CD4-positive, alpha-beta T cell treated with Interleukin-15 for 4 hours (primary cell): ENCODE measurements at places on chromosomes 12 and 14.

- DNase-seq: no peak
These were observed 70.5 kb upstream of the FRMD6 start for GRCh38 chr14:51581017-51581881.

DNA sequence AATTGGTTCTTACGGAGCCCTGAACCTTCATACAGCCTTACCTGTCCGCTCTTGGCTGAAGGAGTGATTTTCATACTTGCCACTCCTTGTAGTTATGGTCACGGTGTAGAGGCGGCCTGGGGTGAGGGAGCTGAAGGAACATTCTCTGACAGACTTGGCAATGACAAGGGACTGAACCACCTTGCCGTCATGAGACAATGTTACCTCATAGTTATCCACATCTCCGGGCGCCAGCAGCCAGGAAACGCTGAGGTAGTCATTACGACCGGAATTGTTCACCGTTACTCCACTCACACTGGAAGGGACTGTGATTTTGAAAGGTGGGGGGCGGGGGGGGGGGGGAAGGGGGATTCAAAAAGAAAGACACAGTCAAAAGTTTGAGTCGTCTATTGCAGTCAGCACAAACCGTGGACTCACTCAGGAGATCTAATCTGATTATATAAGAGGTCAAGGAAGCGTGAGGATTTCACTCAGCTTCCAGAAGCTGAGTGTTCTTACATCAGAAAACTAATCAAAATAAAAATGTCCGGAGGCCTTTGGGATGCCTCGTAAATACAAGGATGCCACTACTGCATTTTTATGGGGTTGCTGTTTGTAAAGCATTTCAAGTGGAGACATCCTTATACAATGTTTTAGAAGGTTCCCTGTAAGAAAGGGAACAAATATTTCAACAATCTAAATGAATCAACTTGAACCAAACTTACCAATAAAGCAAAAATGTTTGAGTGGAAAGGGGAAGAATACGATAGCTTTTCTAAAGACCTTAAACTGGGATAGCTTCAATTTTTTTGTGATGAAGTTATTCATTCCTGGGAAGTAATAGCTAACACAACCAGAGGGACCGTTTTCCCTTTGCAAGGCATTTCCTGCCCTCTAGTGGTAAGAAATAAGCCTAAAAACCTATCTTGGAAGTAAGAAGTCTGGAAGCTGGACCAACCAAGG lies 60.6 kb downstream of the PTPRB start:
- DNase-seq: peak; percentile 48

GRCh38 chr12:40701756-40702155 lies 9.5 kb downstream of the CNTN1 start:
- DNase-seq: no peak

DNA sequence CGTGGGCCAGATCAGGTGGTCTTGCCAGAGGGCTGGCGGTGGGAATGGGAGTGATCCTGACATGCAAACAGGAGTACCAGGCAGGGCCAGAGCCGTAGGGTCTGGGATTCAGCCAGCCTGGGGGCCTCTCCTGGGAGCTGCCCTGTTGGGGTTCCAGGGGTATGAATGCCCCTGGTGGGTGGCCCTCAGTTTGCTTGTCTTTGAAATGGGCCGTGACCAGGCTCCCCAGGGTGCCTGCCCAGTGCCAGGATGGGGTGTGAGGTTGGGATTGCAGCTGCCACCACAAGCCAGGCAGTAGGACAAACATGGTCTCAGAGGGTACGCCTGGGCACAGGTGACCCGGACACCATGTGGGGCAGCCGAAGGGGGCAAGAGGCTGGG lies 168.8 kb downstream of the KIF26A start:
- DNase-seq: no peak

GRCh38 chr14:24947131-24947530 lies 102.8 kb downstream of the STXBP6 start:
- DNase-seq: no peak

GRCh38 chr12:63319936-63320633 lies 169.1 kb upstream of the AVPR1A start:
- no peak for DNase-seq

GRCh38 chr14:52365071-52365470 lies 51.0 kb downstream of the PTGER2 start:
- no peak for DNase-seq

- no peak for DNase-seq
These were observed 481 bp downstream of the REC8 start for GRCh38 chr14:24172261-24172860.

DNA sequence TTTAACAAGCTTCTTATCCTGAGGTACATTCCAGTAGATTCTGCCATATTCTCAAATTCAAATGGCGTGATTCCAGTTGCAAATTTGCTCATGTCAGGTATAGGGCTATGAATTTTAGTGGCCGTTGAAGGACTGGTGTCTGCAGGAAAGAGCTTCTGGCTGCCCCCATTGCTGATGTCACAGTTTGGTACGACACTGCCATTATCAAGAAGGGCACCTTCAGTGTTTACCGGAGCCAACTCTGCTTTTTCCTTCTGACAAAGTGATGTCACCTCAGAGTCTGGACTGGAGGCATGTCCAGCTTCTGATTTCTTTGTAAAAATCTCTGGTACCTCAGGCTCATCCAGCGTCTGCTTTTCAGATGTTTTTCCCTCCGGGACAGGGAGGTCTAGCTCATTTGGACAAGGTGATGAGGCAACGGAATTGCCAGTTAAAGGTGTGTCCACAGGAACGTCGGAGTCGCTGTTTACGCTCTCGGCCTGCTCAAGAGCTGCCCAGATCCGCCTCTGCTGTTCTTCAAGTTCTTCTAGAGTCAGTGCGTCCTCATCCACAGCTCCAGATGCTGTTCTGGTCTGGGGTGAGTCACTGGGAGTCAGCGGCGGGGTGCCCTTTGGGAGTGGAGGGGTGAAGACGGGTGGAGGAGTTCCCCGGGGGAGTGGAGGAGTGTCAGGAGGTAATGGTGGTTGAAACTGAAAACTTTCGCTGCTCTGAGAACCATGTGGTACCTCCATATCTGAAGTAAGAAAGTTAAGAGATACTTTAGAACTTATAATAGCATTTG lies 27.0 kb downstream of the ZCCHC8 start:
- no peak for DNase-seq

DNA sequence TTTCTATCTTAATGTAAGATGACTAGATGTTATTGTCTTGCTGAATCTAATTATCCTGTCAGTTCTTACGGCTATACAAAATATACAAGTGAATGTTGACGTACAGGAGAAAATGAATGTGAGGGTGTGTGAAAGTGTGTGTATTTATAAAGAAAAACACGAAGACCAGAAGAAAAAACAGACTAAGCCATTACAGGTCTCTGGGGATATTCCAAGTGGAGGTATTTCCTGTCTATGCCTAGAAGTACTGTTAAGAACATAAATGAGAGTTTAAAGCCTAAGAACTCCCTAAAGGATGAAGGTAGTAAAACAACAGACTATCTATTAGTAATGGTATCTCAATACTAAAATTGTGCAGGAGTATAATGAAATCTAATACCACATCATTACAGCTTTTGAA lies 7.6 kb downstream of the MDM1 start:
- no peak for DNase-seq

DNA sequence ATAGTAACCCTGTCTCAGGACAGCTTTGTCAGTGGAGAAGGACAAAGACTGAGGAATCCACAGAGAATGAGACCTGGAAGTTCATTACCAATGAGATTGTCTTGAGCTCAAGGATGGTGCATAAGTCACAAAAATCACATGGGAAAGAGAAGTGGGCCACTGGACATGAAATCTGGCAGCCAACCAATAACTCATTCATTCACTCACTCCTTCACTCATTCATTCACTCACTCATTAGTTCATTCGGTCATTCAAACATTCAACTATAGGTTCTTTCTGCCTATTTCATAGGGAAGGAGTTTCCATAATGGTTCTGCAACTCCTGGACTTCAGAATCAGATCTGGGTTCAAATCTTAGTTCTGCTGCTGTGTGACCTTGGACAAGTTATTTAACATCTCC lies 18.2 kb upstream of the WSCD2 start:
- DNase-seq: no peak

- no peak for DNase-seq
These were observed 87.5 kb downstream of the SPTB start for GRCh38 chr14:64792231-64792630.

- DNase-seq: peak; percentile 43
These were observed 107.0 kb downstream of the ADAMTS20 start for GRCh38 chr12:43444940-43445564.

DNA sequence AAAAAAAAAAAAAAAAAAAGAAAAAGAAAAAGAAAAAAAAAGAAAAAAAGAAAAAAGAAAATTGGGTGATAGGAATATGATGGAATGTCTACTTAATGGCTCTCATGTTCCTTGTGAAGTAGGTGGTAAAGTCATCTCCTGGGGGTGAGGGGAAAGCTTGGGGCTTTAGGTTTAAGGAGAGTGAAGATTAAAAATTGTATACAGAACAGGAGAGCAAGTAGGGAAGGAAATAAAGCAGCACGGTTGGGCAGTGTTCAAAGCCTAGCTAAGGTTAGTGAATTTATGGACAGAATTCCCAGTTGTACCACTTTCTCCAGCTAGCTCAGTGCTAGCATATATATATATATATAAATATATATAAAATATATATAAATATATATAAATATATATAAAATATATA lies 40.0 kb upstream of the SLC2A13 start:
- no peak for DNase-seq

DNA sequence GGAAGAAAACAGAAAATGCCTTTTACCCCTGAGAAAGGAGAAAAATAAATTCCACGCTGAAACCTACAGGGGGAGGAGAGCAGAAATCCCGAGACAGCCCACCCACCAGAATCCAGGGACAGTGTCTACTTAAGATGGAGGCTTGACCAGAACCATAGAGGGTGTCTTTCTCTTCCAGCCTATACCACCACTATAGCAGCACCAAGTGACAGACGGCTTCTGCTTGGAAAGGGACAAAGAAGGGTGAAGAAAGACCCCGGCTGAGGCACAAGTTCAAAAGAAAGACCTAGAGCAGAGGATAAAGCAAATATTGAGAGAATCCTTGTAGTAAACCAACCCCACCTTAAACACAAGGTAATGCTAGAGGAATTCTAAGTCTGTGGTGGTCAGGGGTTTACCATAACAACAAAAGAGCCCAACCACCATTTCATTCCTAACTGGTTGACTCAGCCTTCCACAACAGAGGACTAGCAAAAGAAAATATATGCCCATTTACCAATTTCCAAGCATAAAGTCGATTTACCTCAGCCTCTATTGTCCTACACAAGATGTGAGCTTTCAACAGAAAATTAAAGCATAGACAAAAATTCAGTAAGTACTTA lies 105.3 kb upstream of the FOXG1 start:
- DNase-seq: no peak

DNA sequence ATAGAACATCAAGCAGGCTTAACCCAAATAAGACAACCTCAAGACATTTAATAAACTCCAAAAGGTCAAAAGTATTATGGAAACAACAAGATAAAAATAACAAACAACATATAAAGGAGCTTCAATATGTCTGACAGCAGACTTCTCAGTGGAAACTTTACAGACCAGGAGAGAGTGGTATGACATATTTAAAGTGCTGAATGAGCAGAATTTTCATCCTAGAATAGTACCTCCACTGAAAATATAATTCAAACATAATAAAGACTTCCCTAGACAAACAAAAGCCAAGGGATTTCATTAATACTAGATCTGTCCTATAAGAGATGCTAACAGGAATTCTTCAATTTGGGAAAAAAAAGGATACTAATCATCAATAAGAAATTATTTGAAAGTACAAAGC lies 1005.0 kb downstream of the TMTC2 start:
- no peak for DNase-seq

GRCh38 chr14:99752486-99753121 lies 40.6 kb upstream of the EML1 start:
- no peak for DNase-seq

DNA sequence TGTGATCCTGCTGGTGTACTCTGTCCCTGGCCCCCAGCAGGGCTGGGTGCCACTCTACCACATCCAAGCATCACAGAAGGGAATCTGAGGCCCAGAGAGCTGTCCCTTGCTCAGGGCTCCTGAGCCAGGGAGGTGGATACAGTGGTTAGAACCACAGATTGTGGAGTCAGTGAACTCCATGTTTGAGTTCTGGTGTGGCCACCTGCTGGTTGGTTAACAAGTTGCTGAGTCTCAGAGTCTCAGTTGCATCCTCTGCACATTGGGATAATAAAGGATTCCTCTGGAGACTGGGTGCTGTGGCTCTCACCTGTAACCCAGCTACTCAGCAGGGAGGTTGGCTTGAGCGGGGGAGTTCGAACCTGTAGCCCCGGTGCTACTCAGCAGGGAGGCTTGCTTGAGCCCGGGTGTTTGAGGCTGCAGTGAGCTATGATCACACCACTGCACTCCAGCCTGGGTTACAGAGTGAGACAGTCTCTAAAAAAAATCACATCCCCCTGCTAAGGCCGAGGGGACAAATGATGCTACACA lies 39.4 kb downstream of the MVK start:
- no peak for DNase-seq

DNA sequence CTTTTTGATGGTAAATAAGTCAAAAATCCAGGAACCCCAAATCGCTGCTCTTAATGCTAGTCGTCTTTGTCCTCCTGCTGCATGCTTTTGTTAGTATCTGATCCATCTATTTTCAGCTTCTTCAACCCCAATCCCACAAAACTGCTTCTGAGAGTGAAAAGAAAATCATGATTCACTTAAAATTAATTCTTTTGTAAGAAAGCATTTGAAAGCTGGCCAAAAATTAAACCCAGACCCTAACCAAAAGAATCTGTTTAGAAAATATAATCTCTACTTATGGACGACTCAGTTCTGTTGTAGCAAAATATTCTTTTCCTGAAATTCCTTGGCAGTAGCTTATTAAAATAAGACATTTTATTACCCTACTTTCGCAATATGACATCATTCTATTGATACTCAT lies 443.6 kb upstream of the SYT1 start:
- DNase-seq: no peak

DNA sequence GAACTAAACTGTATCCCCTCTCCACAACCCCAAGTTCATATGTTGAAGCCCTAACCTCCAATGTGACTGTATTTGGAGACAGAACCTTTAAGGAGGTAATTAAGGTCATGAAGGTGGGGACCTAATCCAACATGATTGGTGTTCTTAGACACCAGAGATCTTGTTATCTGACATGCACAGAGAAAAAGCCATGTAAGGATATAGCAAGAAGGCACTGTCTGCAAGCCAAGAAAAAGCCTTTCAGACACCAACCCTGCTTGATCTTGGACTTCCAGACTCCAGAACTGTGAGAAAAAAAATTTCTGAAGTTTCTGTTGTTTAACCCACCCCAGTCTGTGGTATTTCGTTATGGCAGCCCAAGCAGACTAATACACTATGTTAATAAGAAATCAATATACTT lies 62.2 kb upstream of the CFL2 start:
- DNase-seq: no peak

DNA sequence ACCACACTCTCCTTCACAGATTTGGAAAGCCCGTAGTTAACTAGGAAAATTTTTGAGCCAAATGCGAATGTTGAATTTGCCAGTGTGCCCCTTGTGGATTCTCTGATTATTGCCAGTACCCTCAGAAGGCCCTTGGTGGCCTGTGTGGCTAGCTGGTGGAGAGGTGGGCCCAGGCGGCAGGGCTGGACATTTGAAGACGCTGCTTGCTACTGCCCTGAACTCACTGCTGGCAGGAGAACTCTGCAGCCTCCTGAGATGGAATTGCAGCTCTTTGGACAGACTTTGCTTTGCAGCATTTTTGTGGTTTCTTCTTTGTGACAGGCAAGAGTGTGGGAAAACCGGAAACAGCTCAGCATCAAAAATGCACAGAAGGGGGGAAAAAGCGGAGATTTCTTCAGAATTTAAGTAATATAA lies 97.6 kb downstream of the TGFB3 start:
- no peak for DNase-seq

- no peak for DNase-seq
These were observed 183.8 kb downstream of the PAX9 start for GRCh38 chr14:36845356-36846012.

GRCh38 chr14:34693228-34693939 lies 21.0 kb downstream of the CFL2 start:
- no peak for DNase-seq
